Naive thymus-derived CD4-positive, alpha-beta T cell (primary cell): ENCODE measurements at places on chromosomes 6 and 20. TPM values are rescaled to one million over a fixed set of nuclear protein-coding genes. Genes with fewer than 3 reads are reported as not detected.

The NINL gene
- total RNA-seq: 3.0 TPM

The COL11A2 gene
- 3.4 TPM for total RNA-seq

The CGA gene
- not detected in 2 replicates for total RNA-seq

DNA sequence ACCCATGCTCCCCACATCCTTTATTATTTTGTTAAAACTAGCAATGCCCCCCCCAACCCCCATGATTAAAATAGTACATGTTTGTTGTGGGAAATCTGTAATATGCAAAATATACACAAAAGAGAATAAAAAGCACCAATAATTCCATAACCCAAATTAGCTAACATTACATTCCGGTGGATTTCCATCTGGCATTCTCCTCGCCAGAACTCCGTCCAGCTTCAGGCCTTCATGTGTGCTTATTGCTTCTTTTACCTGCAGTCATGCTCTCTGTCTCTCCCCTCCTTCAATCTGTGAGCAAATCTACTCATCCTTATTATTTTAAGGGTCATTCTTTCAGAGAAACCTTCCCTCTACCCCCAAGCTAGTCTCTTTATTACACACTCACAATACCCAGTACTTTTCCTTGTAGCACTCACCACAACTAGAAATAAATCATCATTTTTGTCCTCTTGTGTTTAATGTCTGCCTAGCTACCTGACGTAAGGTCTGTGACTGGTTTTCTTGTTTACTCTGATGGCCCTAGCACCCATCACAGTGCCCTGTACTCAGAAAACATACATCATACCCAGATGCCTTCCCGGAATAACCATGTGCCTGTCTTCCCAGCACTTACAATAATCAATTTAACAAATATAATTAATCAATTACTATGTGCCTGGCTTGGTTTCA, 25.6 kb upstream of the IER3 start:
- no peaks in the 10 kb centered on the region for H3K27me3 ChIP-seq
- no peak for DNase-seq
- no peak overlapping the region for H3K27ac ChIP-seq
- H3K4me1 ChIP-seq: peaks cover 24% of the 10 kb centered on the region
- H3K36me3 ChIP-seq: no peaks in the 10 kb centered on the region
- H3K4me3 ChIP-seq: no peak overlapping the region

DNA sequence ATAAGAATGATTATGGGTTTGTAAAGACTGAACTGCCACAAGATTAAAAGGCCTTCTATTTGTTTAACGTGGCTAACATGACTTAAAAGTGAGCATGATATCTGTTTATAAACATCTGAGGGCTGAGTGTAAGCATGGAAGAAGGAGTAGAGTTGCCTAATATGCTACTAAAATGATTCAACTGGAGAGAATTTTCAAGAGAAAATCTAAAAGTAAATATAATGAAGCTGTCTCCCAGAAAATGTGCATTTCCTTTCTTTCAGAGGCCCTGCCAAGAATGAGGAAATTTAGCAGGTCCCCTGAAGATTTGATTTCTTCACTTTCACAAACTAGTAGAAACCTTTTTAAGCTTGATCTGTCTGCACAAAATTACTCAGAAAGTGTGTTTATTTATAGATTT, 4.2 kb upstream of the EYA4 start:
- H3K36me3 ChIP-seq: no peaks in the 10 kb centered on the region
- no peaks in the 10 kb centered on the region for H3K27me3 ChIP-seq
- H3K4me1 ChIP-seq: no peaks in the 10 kb centered on the region
- H3K27ac ChIP-seq: no peak overlapping the region
- no peak overlapping the region for H3K4me3 ChIP-seq

DNA sequence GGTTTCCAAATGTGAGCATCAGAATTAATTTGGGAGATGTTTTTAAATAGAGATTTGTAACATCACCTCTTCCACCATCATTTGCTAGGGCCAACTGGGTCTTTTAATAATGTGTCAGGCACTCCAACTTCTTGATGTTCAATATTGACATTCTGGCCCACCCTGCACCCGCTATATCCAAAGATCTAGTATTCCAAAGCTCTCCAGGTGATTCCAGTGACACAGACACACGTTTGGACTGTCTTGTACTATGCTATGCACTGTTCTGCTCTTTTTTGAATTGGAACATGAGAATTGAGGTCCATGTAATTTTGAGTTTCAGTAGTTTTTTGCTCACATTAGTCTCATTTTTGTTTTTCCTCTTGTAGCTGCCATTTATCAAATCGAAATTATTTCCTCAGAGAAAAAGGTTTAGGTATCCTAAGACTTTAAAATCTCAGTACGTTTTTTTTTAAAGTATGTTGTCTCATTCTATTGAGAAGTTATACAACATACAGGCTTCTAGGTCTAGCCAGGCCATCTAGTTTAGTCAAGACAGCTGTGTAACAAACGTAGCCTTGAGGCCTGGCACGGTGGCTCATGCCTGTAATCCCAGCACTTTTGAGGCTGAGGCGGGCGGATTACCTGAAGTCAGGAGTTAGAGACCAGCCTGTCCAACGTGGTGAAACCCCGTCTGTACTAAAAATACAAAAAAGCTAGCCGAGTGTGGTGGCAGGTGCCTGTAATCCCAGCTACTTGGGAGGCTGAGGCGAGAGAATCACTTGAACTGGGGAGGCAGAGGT, 3.1 kb downstream of the BICRAL start:
- DNase-seq: no peak
- peaks cover 13% of the 10 kb centered on the region for H3K36me3 ChIP-seq
- peak overlapping the region; percentile 89 for H3K4me3 ChIP-seq
- H3K27me3 ChIP-seq: no peaks in the 10 kb centered on the region

GRCh38 chr6:88296694-88297093, 130.5 kb upstream of the CNR1 start:
- no peak for DNase-seq
- H3K36me3 ChIP-seq: no peaks in the 10 kb centered on the region
- no peaks in the 10 kb centered on the region for H3K4me1 ChIP-seq
- no peak overlapping the region for H3K27ac ChIP-seq
- no peak overlapping the region for H3K4me3 ChIP-seq

DNA sequence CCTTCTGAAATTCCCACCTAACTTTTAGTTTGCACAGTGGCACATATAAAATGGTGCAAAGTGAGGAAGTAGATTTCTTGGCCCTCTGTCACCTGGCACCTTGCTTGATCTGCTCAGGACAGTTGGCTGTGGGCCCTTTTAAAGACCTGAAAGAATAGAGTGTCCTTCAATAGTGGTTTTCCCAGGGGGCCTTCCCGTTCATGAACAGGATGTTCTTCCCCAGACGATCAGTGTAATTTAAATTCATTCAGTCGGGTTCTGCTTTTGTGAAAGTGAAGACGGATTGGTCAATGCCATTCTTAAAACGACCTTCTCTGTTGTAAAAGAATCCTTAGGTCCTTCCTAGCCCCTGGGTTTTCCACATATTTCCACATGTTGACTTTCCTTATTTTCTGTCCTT, 178.5 kb downstream of the SASH1 start:
- H3K4me3 ChIP-seq: no peak overlapping the region
- H3K36me3 ChIP-seq: no peaks in the 10 kb centered on the region
- H3K27me3 ChIP-seq: no peaks in the 10 kb centered on the region
- no peak overlapping the region for H3K27ac ChIP-seq
- no peak for DNase-seq

DNA sequence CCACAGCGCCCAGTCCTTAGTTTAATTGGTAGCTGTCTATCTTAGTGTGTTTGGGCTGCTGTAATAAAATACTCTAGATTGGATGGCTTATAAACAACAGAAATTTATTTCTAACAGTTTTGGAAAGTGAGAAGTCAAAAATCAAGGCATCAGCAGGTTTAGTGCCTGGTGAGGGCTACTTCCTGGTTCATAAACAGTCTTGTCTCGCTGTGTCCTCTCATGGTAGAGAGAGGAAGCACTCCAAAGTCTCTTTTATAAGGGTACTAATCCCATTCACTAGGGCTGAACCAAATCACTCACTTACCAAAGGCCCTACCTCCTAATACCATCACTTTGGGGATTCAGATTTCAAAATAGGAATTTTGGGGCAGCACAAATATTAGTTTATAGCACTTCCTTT, 336.9 kb upstream of the RSPO3 start:
- no peaks in the 10 kb centered on the region for H3K4me1 ChIP-seq
- DNase-seq: no peak
- no peak overlapping the region for H3K4me3 ChIP-seq
- H3K27ac ChIP-seq: no peak overlapping the region
- H3K36me3 ChIP-seq: no peaks in the 10 kb centered on the region
- no peaks in the 10 kb centered on the region for H3K27me3 ChIP-seq

DNA sequence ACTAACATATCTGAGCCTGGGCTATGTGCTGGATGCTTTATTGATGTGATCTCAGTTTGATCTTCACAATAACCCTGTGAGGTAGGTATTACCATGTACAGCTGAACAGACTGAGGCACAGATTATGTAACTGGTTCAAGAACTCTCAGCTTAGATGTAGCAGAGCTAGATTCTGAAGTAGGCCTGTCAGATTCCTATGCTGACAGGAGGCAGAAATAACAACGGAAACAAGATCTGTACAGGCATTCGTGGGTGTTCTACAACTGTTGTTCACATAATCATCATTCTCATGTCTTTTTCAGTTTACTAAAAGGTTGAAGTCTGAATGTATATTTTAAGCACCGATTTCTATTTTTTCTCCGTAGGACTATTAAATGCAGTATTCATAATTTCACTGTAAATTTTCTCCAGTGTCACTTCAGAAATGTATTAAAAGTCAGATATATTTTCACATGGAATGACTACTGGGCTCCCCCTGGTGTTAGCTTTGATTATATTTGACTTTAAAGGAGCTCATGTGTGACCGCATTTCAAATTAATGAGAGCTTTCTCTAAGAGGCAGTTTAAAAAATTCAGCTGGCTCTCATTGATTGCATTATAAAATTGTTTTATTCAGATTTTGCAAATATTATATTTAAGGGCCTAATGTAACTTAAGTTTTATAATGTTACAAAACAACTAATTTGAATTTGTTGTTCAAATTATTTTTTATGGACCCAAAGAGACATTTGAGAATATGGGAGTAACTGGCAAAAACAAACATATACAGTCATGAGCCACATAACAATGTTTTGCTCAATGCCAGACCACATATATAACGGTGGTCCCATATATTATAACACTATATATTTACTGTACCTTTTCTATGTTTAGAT, 36.4 kb upstream of the SLC17A4 start:
- H3K4me3 ChIP-seq: no peak overlapping the region
- H3K27ac ChIP-seq: no peak overlapping the region
- H3K27me3 ChIP-seq: no peaks in the 10 kb centered on the region

GRCh38 chr6:12509060-12509459, 207.5 kb upstream of the PHACTR1 start:
- no peaks in the 10 kb centered on the region for H3K36me3 ChIP-seq
- no peaks in the 10 kb centered on the region for H3K27me3 ChIP-seq
- no peak overlapping the region for H3K4me3 ChIP-seq
- H3K27ac ChIP-seq: no peak overlapping the region
- H3K4me1 ChIP-seq: no peaks in the 10 kb centered on the region
- no peak for DNase-seq
